ENCODE measurements at places on chromosomes 12 and 14.

- DNase-seq, result no peak
Measured at GRCh38 chr12:53995378-53996239, 4.4 kb upstream of the HOXC9 start.

DNA sequence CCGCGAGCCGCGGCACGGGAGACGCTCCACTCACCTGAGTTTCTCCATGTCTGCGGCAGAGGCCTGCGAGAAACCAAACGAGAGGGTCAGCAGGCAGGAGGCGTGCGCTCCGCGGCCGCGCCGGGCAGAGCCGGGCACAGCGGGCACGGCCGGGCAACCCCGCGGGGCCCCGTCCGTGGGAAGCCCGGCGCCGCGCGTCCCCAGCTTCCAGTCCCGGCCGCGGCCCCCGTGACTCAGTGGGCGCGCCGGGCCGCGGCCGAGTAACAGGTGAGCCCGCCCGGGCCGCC, 19.4 kb downstream of the BEGAIN start:
- DNase-seq, result no peak

DNA sequence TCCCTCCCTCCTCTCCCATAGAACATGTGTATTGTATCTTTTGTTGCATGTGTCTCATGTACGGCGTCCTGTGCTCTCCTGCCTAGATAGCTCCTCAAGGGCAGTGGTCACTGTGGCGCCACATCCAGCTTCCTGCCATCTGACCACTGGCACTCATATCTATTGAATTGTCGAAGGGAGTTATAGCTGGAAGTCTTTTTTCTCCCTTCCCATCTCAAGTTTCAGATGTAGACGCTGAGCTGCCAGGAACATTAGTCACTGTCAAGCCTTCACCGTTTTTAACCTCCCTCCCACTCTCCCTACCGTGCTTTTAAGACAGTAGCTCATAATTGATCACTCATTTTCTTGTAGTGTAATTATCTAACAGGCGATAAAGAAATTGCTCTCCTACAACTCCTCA, 33.0 kb downstream of the MTHFD1 start:
- DNase-seq, result no peak

DNA sequence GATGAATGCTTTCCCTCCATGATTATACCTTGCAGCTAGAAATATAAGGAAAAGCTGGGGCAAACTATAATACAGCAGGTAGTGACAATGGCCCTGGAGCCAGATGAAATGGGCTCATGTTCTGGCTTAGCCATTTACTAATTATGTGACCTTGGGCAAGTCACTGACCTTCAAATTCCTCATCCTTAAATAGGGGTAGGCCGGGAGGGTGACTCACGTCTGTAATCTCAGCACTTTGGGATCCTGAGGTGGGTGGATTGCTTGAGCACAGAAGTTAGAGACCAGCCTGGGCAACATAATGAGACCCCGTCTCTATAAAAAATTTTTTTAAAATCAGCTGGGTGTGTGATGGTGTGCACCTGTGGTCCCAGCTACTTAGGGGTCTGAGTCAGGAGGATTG, 155.4 kb downstream of the C12orf75 start:
- DNase-seq, result no peak

- DNase-seq, result no peak
Measured at GRCh38 chr14:25832585-25832984, 765.2 kb downstream of the NOVA1 start.

GRCh38 chr14:98954349-98955000, 317.5 kb downstream of the BCL11B start:
- DNase-seq, result no peak

DNA sequence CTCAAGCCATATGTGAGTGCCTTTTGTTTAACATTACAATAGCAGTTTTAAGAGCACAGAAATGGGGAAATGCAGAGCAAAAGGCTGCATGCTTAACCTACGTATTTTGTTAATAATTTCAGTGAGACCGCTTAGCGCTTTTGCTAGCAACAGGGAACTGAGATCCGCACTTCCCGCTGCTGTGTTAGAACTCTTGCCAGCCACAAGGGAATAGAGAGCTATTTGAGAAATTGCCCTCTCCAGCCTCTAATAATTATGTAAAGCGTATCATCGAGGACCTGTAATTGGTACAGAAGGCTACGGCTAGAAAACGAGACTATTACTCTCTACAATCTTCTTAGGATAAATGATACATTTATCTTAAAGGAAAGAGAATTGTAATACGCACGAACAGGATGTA, 205.2 kb upstream of the GRIP1 start:
- DNase-seq, result no peak

GRCh38 chr12:21651821-21652220, 5.8 kb downstream of the LDHB start:
- DNase-seq, result no peak

DNA sequence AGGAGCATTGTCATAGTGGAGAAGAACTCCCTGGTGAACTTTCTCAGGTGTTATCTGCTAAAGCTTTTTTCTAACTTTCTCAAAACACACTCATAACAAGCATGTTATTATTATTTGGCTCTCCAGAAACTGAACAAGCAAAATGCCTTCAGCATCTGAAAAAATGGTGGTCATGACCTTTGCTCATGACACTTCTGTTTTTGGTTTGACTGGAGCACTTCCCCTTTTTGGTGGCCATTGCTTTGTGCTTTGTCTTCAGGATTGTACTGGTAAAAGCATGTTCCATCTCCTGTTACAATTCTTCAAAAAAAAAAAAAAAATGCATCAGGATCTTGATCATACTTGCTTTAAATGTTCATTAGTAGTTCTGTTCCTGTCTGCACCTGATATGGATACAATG, 1241.6 kb upstream of the USP15 start:
- DNase-seq, result no peak

DNA sequence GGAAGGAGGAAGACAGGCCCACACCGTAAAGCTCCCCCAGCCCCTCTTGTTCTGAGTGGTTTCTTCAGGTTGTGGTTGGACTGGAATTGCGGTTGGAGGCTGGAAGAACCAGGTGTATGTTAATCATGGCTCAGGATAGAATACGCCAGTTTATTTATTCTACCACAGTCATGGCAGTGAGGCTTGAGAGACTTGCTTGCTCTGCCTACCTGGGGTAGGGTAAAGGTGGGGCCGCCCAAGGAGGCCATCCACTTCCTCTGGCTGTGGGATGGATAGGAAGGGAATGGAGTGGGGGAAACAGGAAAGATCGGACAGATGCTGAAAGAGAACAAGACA, 8.1 kb downstream of the SHMT2 start:
- no peak for DNase-seq

GRCh38 chr12:109833307-109834189, at the start of gene TRPV4:
Gene TRPV4 (minus strand): TSS chr12:109833398. CDS start chr12:109814796, 18,602 bp downstream.
- DNase-seq, result no peak

DNA sequence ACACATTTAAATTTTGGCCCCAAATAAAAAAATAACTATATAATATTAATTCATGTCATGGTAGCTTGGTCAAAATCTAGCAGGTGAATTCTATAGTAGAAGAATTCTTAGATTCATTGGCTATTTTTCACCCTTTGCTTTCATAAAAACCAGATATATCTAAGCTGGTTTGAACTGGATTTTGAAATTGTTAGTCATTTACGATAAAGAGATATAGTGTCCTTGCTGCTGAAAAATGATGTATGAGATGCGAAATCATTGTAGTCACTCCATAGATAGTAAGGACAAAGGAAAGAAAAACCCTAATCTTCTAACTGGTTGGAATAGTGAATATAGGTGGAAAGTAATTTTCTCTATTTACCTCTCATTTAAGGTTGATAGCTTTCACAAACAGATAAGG, 12.2 kb upstream of the HIF1A start:
- no peak for DNase-seq

GRCh38 chr14:68730811-68731425, 61.9 kb downstream of the ZFP36L1 start:
- DNase-seq, result no peak

GRCh38 chr12:94457311-94457710, 2.4 kb downstream of the CEP83 start:
- DNase-seq, result no peak

- no peak for DNase-seq
Measured at GRCh38 chr12:125053821-125054220, 11.4 kb upstream of the AACS start.

DNA sequence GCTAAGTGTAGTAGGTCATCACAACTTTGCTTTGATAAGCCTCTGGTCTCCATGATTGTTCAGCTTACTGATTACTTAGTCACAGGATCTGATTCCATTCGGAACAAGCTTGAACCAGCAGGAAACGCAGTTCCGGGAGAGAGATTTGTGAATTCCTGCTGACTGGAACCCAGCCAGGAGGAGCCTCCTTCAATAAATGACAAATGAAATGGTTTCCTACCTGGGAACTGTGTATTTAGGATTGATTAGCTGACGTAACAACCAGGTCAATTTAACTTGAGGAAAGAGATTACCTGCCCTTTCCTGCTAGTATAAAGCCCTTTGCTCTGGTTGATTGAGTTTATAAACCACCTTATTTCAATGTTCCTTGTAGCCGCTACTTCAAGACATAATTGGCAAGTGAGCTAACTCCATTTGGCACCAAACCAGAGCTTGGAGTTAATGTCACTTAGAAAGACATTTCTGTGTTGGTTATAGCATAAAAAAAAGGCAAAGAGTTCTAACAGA, 35.1 kb upstream of the KCNH3 start:
- no peak for DNase-seq

DNA sequence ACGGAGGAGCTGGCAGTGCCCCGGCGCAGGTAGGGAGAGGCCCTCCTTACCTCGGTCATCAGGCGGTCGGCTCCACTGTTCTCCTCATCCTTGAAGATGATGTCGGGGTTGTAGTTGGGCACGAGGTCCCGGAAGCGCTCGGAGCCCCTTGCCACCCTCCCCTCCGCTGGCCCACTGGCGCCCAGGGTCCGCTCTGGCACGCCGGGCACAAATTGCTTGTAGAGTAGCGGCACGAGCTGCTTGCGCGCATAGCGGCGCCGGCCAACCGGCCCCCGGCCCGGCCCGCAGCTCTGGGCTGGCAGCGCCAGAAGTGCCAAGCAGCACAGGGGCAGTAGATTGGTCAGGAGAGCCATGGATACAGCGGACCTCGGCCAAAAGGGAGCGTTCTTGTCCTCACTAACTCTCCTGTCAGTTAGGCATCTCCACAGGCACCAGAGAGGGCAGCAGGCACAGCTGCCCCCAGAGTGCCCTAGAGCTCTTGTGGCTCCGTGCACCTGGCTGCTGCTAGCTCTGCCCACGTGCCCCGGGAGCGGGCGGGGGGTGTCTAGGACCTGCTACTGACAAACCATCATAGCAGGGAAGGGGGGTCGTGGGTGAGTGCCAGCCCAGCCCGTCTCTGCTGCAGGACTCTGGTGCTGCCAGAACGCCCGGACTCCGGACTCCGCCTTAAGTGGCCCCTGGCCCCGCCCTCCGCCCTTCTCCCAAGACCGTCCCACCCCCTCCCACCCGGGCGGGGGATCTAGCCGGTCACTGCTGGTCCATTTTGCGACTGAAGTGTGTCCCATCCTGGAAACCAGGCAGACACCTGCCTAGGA, at the start of gene DHH:
DHH (minus strand) TSS at position 642 of the 815 bp plus-strand sequence; CDS start at position 353, 289 bp downstream.
- DNase-seq, result no peak

GRCh38 chr12:68482660-68483059, 128.0 kb upstream of the RAP1B start:
- DNase-seq, result peak; percentile 4

GRCh38 chr14:91223028-91223783, 21.3 kb downstream of the GPR68 start:
- no peak for DNase-seq

DNA sequence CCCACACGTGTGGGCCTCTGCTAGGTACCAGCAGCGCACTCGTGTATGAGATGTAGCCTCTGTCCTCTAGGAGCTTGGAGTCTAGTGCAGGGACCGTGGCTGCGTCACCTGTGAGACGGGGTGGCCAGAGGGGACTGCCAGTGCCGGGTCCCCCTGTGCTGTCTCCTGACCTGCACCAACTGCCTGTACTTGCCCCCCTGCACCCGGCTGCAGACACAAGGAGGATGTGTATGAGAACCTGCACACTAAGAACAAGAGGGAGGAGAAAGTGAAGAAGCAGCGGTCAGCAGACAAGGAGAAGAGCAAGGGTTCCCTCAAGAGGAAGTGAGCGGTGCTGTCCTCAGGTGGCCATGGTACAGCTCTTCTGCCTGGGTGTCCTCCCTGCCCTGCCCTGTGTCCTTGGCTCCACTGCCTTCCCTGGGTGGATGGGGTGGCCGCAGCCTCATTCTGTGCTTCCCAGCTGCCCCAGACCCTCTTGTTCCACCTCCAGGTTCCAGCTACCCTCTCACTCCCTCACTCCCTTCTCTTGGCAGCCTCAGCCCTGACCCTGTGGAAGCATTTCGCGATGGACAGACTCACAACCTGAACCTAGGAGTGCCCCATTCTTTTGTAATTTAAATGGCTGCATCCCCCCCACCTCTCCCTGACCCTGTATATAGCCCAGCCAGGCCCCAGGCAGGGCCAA, 9.6 kb downstream of the PTPN6 start:
- no peak for DNase-seq

DNA sequence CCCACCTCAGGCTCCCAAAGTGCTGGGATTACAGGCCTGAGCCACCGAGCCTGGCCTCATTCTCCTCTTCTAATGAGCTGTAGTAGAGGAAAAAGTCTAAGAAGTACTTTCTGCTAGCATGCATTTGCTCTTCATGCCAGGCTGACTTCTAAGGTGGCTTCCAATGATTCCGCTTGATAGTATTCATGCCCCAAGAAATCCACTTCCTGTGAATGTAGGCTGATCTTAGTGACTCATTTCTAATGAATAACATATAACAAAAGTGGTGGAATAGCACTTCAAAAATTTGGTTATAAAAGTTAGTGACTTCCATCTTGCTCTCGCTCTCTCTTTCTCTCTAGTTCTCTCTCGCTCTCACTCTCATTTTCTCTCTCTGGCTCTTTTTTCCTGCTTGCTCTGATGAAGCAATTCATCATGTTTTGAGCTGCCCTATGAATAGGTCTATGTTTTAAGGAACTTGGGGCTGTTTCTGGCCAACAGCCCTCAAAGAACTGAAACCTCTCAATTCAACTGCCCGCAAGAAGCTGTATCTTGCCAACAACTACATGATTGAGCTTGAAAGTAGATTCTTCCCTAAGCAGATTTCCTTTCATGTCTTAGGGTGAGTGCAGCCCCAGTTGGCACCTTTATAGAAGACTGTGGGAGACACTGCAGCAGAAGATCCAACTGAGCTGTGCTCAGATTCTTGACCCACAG, 282.9 kb downstream of the RMST start:
- DNase-seq, result no peak

DNA sequence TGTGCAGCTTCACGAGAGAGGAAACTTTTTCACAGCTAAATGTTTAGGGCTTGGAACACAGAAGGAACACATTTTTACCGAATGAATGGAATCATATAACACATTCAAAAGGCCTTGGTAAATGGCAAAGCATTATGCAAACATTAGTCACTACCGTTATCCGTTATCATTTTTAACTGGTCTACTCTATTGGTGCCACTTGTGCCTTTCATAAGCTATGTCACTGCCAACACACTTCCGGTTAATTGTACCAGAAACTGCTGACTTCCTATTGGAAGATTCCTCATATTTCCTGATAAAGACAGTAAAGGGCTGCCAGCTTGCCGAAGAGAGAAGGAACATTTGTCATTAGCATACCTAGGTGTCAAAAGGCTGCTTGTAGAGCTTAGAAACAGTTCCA, 169.2 kb downstream of the APAF1 start:
- DNase-seq, result no peak

GRCh38 chr14:67532606-67532997, 488 bp upstream of the PLEKHH1 start:
- no peak for DNase-seq

GRCh38 chr12:123046431-123046830, 66.0 kb downstream of the ARL6IP4 start:
- DNase-seq, result no peak

Data from T-helper 2 cell (primary cell).